ENCODE measurements at places on chromosomes 1 and 21.

DNA sequence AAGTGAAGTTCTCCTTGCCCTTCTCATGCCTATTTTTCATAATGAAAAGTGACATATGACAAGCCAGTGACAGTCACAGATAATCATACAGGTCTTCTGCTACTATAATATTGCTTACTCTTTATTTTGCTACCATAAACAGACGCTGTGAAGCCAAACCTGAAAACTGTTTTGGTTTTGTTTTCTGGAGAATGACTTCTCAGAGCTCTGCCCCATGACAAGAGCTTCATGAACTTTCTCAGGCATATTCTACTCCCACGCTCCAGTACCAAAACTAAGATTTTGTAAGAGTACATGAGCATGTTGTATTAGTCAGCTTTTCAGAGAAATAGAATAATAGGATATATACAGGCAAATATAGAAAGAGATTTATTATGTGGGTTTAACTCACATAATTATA, 64.3 kb upstream of the VTCN1 start:
- DNase-seq: no peak

DNA sequence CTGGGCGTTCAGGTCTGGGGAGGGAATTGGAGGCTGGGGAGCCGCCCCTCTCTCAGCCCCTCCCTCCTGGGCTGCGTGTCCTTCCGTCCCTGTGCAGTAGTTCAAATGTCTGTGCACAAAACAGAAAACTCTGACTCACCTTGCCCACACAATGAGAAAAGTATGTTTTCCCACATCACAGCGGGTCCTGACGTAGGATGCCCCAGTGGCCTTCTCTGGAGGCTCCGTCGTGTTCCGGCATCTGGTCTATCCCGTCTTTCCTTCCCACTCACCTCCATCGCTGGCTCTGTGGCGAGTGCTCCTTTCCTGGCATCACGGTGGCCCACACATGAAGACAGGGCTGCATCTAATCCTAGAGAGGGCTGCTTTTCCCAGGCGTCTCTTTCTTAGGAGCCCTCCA, 224.0 kb downstream of the KAZN start:
- DNase-seq: no peak

DNA sequence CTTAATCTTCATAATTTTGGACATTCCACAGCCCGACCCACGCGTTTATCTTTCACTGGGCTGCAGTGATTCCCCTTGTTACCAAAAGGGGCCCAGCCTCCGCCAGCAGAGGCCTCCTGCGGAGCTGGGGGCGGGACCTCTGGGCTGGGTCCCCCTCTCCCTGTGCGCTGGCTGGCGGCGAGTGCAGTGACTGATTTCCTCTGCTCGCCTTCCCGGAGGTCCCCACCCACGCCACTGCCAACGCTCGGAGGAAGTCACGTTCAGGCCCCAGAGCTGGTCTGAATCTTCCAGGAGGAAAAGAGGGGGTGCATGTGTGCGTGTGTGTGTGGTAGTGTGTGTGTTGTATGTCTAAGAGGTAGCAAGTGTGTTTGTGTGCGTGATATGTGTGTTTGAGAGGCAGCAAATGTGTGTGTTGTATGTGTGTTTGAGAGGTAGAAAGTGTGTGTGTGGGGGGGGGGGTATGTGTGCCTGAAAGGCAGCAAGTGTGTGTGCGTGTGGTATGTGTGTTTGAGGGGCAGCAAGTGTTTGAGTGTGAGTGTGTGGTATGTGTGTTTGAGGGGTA, 35.0 kb upstream of the JAK1 start:
- peak; percentile 61 for DNase-seq

- DNase-seq: no peak
Measured at GRCh38 chr1:153626904-153627714, at the start of gene S100A13. TSS of gene S100A13 (minus strand) at chr1:153627505. CDS start at chr1:153626472, 1,033 bp downstream.

DNA sequence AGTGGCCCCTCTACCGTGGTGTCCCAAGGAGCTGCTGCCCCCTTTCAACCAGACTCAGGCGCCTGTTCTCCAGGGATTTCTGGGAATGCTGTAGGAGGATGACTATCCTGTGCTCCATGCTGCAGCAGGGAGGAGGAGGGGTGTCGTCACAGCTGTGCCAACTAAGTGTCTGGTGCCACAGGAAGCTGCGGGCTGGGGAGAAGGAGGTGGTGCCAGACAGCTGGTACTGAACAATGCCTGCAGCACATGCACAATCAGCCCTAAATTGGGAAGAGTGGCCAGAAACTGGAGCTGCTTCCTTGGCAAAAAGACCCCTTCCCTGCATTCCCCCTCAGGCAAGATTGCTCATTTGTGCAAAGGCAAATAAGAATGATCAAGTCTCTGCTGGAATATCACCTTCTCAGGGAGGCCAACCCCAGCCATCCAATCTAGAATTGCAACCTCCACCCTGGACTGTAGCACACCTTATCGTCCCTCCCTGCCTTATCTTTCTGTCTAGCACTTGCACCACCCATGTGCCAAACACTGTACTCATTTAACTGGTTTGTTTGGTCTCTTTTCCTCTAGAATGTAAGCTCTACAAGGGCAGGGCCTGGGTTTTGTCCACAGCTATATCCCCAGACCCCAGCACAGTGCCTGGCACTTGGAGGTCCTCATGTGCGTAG, 33.3 kb downstream of the LAMB3 start:
- no peak for DNase-seq

DNA sequence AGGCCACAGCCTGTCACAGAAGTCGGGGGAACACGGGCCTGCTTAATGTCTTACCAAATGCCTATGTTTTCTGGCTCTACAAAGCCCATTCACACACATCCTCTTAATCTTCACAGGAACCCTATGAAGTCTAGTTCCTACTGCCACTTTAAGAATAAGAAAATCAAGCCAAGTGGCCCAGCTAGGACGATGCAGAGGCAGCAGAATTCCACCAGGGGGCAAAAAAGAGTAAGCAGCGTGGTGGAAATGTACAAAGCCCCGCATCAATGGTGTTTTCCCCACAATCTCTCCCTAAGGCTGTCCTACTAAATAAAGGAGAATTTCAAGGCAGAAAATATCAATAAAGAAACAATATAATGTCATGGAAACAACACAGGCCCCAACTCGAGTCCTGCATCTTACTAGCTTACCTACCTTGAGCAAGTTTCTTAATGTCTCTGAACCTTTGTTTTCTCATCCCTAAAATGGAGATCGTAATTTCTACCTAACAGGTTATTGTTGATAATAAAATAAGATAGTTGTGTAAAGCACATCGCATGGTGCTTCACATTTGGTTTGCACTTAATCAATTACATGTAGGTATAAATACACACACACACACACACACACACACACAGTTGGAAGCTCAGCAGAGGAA, 21.4 kb downstream of the SEC16B start:
- DNase-seq: no peak

DNA sequence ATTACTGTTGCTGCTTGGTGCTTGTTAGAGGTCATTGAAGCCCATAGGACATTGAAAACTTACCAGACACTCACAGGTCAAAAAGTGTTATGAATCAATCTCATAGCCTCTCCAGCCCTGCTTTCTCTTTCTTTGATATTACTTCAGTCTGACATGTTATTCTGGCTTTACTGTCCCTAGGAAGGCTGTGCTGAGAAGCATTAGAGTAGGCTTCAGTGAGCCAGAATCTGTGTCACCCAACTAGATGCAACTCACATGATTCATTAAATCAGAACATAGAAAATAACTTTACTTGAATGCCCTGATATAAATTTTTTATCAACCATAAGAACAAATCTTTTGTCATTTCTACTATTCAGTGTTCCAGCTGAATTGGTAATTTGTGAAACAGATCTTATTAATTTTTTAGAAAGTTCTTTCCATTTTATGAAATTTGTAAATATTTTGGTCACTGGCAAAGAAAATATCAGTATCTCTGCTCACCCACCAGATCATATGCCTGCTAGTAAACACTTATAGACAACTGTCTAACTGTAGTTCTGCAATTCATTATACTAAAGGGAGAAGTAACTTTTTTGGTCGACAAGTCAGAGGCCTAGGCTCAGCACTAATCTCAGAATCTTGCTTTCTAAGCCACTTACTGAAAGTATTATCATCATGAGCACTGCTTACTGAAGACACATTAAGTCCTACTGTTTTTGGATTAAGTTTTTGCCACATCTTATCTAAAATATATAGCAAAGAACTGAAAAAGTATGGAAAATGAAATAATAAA, 48.2 kb downstream of the RPAP2 start:
- DNase-seq: no peak

GRCh38 chr1:6832531-6833188, 47.4 kb downstream of the CAMTA1 start:
- DNase-seq: no peak

DNA sequence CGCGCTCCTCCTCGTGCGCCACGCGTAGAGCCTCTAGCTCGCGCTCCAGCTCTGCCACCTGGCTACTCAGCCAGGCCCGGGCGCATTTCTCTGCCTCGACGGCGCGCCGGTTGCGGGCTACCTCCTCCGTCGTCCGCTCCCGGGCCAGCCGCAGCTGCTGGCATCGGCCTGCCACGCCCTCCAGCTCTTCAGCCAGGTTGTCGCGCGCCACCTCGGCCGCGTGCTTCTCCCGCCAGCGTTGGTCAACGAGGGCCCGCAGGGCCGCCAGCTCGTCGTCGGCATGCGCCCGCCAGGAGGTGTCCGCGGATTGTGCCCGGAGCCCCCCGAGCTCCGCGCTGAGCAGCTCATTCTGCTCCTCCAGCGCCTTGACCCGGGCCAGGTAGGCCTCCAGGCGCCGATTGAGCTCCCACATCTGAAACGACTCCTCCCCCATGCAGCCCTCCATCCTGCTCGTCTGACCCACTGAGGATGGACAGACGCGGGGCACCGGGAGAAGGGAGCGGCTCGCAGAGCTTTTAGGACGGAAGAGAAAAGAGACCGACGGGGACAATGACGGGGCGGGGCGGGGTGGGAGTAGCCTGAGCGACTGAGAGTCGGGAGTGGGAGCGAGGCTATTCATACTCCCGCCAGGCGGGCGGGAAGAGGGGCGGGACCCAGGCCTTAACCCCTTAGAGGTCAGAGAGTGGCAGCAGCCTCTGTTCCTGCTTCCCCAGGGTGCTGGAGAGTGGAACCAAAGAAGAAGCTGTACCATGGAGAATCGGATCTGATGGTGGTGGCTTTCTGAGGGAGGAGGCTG, at the start of gene NES:
TSS of gene NES (minus strand) at position 588 of the 796 bp plus-strand sequence. CDS start at position 445, 143 bp downstream.
- no peak for DNase-seq

DNA sequence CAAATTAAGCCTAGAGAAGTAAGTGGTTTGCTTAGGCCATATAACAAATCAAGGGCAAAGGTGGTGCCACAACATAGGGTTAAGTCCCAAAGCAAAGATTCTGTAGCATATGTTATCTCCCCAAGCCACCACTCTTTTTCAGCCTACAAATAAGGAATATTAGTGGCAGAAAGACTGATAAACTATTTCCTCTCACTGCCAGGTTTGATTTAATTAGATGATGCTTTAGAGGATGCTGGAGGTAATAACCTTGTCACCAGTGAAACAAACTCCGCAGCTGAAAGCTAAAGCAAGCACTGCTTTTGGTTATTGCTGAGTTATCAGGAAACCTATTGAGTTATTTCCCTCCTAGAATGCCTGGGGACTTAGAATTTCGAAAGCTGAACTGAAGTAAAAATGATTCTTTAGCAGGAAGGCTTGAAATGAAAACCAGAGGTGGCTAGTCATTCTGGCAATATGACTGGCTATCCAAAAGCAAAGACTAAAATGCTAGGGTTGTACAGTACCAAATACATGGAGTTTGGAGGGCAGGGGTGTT, 145.2 kb downstream of the SYT2 start:
- DNase-seq: no peak

DNA sequence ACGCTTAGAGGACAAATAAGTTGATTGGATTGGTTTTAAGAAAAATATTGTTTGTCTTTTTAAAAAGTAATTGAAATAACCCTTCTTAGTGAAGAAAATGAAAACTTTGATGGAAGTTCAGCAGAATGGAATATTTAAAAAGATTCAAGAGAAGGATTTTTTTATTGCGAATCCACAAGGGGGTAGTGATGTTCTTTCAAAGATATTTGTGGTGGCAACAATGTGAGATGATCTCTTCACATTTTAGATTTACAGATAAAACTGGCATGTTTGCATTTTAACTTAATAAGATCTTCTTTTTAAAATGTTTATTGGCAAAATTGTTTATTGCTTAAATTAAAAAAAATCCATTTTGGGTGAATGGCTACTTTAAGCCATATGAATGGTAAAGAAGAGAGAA, 8.9 kb downstream of the CAMTA1 start:
- no peak for DNase-seq

- no peak for DNase-seq
Measured at GRCh38 chr1:162942916-162943559, 82.1 kb upstream of the CCDC190 start.

DNA sequence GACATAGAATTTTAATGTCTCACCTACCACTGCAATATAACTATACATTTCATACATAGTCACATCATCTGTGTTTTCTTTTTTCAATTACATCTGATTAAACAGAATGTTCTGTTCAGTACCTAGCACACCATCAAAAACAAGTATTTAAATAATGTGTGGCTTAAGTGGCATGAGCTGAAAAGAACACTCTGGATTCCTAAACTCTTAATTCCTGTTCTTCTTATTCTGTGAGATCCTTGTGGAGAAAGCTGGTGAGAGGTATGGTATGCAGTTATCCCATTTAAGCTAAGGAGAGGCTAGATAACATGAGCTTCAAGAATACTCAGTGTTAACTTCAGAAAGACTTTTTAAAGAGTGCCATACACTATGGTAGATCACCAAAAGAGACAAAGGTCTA, 5.5 kb downstream of the TP53BP2 start:
- no peak for DNase-seq

GRCh38 chr21:32753818-32754585, 17.6 kb downstream of the PAXBP1 start:
- no peak for DNase-seq

GRCh38 chr21:36423771-36424433, 38.7 kb downstream of the CHAF1B start:
- DNase-seq: no peak

GRCh38 chr1:242017580-242018233, 18.8 kb upstream of the MAP1LC3C start:
- DNase-seq: no peak

DNA sequence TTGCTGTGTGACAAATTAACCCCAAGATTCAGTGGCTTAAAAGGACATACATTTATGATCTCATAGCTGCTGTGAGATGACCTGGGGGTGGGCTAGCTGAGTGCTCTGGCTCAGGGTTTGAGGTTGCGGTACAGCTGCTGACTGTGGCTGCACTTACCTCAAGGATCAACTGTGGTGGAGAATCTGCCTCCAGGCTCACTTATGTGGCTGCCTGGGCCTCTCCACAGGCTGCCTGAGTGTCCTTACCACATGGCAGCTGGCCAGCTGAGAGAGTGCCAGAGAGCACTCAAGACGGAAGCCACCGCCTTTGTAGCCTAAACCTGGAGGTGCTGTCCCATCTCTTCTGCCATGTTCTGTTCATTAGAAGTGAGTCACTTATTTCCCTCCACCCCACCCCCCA, 5.7 kb downstream of the LRRC71 start:
- DNase-seq: no peak

GRCh38 chr1:61692155-61692800, 32.7 kb downstream of the TM2D1 start:
- no peak for DNase-seq

- no peak for DNase-seq
Measured at GRCh38 chr1:7219031-7219430, 433.8 kb downstream of the CAMTA1 start.
